ENCODE measurements at places on chromosomes 5 and 9.

DNA sequence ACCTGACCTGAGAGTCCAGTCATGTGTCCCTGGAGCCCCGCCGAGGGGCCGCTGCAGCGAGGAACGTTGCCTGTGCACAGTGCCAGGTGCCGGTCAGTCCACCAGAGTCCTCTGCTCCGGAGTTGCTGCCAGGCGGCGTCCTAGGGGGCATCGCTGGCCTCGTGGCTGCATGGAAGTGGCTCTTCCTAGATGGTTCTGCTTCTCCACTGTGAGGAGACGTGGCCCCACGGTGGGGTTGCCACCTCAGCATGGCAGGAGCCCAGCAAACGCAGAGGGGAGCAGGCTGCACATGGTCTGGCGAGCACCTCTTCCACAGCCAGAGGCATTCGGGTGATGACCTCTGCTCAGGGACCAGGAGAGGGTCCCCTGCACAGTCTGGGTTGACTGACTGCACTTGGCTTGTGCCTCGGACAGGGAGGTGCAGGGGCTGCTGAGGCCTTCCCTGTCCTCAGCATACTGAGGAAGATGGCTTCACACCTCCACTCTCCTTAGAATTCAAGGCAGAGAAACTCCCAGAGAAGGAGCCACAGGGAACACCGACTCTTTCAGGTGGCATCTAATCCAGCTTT lies 25.9 kb upstream of the POMT1 start:
- no peak for DNase-seq

DNA sequence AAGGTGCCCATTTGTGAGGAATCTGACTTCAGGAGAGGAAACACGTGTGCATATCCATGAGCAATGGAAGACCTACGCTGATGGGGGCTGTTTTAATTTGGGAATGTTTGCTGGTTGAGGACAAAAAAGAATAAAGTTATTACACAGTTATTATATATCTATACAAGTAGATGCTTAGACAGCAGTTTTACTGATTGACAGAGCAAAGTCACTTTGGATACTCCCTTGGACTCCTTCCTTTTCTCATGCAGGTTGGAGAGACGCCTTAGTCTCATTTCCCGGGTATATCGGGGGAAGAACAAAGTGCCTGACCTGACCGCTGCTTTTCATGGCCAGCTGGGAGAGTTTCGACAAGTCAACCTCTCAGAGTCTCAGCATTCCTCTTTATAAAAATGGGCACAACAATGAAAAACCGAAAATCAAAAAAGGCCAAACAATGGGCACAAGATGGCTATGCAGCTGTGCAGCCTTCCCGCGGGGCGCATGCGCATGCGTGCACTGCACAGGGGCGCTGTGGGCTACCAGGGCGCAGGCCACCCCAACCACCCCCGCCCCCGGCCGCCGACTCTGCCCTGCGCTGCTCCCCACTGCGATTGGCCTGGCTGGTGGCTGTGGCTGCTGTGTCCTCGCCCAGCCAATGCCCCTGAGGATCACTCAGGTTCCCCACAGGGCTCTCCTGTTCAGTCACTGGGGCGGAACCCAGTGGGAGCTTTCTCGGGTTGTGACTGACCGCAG lies 18.1 kb downstream of the NFIL3 start:
- no peak for DNase-seq

GRCh38 chr5:94849821-94850736 lies 231.6 kb downstream of the SLF1 start:
- DNase-seq = no peak

- no peak for DNase-seq
Measured at GRCh38 chr5:19261879-19262278, 726.1 kb downstream of the CDH18 start.

DNA sequence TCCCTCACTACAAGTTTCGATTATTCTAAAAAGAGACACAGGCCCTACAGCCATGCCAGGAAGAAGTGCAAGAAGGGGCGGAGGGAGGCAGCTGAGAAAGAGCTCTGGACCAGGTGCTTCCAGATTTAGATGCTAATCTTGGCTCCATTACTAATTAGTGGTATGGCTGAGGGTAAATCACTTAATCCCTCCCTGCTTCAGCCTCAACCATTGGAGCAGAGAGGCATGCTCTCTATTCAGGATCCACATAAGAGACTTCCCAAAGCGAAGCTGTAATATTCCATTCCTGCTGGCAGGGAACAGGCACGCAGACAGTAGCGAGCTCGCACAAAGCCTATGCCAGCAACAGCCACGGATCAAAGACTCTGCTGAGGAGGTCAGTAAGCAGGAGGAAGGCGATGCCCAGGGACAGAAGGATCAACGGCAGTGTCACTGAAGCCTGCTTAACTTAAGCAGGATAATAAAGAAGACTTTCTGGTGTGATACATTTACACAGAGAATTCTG lies 24.2 kb downstream of the LIFR start:
- DNase-seq = no peak

DNA sequence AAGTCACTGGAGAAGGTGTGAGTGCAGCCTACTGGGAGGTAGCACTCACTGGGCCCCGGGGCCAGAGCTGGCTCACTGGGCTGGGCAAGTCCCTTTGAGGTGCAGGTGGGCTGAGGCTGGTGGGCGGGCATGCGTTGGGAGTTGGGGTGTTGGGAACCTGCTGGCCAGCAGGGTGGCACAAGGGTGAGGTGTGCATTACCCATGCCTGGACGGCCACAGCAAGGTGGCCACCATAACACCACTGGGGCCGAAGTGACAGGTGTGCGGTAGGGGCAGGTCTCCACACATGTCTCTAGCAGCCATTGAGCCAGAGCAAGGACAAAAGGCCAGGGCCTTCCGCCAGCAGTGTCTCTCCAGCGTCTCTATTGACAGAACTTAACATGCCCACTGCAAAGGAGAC lies 22.6 kb downstream of the PRRT1B start:
- no peak for DNase-seq

DNA sequence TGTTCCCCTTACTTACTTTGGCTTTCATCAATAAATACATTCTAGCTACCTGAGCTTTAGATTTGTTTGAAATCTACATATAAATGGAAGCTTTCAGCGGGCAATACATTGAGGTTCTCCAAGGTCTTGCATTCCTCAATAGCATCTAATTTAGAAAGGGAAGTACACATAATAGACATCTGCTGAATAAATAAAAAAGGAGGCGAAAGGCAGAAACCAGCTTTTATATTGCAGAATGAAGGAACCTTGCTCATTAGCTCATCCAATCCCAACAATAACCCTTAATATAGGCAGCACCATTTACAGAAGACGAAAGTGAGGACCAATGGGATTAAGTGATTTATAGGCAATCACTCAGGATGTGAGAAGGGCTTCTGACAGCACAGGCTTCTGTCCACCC lies 147.5 kb downstream of the MPDZ start:
- DNase-seq = no peak

- DNase-seq = no peak
Measured at GRCh38 chr9:129854588-129855110, 19.4 kb downstream of the USP20 start.

- DNase-seq = no peak
Measured at GRCh38 chr5:37495668-37496347, 116.7 kb downstream of the WDR70 start.

- DNase-seq = no peak
Measured at GRCh38 chr9:14710804-14711203, 11.7 kb downstream of the CER1 start.

- peak; percentile 71 for DNase-seq
Measured at GRCh38 chr9:112793213-112793810, 42.8 kb downstream of the SNX30 start.

DNA sequence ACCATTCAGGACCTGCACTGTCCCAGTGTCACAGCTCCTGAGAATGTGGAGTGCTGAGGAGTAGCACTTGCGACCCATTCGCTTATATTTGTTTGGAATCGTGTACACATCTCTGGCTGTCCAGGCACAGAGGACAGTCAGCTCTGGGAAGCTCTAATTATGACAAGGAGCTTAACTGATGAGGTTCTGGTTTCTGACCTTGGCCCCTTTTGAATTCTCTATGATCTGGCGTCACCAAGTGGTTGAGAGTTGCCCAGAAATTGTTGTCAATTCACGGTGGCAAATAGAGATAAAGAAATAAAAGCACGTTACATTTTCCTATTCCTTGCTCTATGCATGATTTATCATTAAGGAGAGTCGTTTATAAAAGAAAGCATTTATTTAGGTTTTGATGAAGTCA lies 34.9 kb upstream of the LECT2 start:
- no peak for DNase-seq

DNA sequence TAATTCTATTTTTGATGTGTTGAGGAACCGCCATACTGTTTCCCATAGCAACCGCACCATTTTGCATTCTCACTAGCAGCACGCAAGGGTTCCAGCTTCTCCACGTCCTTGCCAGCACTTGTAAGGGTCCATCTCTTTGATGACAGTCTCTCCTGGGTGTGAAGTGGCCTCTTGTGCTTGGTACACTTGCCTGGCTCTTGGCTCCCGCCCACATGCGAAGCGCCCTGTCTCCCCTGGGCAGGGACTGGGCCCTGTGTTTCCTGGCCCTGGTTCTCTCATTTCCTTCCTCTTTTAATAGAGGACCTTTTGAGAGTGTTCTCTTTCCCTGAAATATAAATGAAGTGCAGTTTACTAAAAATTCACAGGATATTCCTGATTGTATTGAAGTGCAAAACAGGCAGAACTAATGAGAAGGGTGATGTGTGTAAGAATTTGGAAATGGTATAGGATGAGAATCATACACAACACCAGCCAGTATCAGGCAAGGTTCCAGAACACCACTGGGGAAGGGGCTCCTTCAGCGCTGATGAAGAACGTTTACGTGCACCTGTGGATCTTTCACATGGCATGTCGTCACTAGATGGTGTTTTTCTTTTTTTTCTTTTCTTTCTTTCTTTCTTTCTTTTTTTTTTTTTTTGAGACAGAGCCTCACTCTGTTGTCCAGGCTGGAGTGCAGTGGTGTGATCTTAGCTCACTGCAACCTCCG lies 73.0 kb downstream of the EHMT1 start:
- no peak for DNase-seq

- DNase-seq = no peak
Measured at GRCh38 chr5:151051931-151052608, 28.8 kb downstream of the TNIP1 start.

GRCh38 chr9:95506678-95507463 lies 9.9 kb downstream of the PTCH1 start:
- DNase-seq = no peak

DNA sequence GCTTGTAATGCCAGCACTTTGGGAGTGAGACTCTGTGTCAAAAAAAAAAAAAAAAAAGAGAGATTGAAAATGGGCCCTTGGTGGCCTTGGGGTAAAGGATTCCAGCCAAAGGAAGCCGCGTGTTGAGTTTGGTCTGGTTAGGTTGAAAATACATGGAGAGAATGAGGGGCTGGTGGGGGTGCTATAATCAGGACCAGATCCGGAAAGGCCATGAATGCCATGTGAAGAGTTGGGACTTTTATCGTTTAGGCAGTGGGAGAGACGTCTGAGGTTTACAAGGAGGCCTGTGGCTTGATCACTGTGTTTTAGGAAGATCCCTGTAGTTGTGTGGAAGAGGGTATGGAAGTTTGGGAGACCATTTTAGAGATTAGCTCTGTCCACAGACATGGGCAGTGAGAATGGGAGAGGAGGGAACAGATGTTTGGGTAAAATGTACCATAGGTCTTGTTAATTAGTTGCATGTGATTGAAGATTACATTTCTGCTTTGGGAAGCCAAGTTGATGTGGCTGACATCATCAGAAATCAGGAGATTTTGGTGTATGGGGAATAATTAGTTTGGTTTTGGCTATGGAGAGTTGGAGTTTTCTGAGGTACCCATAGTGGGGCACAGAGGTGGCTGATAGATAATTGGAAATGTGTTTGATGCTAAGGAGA lies 3.5 kb downstream of the MSANTD3 start:
- DNase-seq = no peak

- no peak for DNase-seq
Measured at GRCh38 chr5:126335886-126336285, 87.3 kb upstream of the GRAMD2B start.

GRCh38 chr5:139501381-139501780 lies 18.8 kb upstream of the STING1 start:
- no peak for DNase-seq

DNA sequence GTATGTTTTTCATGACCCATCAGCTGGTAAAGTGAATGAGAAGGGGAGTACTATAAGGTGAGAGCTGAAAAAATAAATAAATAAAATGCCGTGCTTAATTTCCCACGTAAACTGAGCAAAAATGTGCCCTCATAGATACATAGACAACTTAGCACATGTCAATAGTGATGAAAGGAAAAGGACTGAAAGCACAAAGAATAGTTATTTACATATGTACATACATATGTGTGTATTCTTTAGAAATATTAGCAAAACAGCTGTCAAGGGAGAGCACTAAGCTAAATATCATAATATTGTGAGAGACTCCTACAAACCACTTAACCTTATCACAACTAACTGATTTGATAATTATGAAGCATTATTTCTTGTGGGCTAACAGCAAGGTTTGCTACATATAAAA lies 213.6 kb upstream of the FTMT start:
- DNase-seq = no peak

DNA sequence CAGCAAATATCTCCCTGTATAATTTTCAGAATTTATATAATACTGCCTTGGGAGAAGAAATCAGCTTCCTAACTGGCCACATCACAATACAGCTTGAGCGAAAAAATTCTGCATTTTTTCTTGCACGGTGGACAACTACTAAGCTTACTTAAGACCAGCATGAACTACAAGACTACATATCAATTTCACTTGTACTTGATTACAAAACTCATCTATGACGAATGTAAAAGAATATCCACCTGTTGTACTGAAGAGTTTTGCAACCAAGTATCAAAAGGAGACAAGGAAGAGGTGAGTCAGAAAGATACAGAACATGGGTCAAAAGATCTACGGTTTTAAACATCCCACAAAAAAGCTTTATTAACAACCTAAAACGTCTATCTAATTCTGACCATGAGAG lies 279.4 kb downstream of the BNC2 start:
- DNase-seq = no peak

Data from activated CD8-positive, alpha-beta memory T cell treated with anti-CD3 and anti-CD28 coated beads for 4 hours (primary cell).